ENCODE measurements at places on chromosomes 12 and 14.

- no peak for DNase-seq
Measured at GRCh38 chr14:65628664-65629063, 216.1 kb downstream of the FUT8 start.

GRCh38 chr12:56488041-56488955, at the start of gene GLS2:
TSS of gene GLS2 (minus strand) at chr12:56488161. CDS start at chr12:56488118, 43 bp downstream.
- DNase-seq: peak; percentile 70

DNA sequence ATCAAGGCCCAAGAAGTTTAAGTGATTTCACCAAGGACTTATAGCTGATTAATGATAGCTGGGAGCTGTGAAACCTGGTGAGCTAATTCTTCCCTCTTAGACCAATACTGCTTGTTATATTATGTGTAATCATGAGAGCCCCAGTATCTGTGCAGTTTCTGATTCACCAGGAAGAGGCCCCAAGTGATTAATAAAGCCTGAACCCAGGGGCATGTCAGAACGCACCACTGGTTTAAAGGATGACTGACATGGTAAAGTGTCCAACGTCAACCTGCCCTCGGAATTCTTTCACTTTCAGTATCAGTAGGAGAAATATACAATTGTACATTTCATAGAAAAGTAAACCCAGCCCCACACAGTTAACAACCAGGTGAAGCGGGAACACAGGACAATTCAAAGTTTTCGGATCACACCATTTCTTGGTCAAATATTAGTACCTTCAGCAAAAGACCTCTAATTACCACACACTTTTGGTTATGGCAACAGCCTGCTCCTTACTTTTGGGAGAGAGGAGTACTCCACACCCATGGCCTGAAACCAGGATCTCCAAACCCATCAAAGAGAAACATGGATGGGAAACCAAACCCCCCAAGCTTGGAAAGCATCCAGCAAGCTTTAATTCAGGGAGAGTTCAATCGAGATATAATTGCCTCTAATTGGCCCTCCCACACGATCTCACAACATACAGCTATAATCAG, 28.5 kb downstream of the TMCC3 start:
- peak; percentile 44 for DNase-seq

- no peak for DNase-seq
Measured at GRCh38 chr12:617304-617915, 45.8 kb downstream of the NINJ2 start.

DNA sequence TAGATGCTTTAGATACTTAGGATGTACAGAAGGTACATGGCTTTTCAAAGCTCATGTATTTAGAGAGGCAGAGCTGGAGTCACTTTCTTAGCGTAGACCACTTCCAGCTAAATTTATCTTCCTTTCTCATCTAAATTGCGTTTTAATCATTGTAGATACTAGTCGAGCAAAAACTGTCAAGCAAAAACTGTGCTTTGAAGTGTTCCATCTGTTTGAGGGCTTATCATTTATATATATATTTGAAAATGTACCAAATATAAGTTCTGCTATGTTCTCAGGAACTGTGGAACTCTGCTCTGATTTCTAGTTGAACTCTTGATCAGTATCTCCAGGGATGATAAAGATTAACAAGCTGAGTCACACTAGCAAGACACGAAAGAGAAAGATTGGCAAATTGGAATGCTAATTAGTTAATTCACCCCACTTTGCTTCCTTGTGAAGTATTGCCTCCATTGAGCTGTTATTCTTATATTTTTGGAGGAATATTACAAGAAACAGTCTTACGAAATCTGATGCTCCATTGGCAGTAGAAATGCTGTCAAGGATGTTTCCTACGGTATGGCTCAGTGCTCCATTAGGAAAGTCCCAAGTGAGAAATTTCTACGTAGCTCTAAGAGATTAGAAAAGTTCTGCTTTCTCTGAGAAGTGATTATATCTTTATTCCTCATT, 310.7 kb downstream of the AEBP2 start:
- DNase-seq: no peak

DNA sequence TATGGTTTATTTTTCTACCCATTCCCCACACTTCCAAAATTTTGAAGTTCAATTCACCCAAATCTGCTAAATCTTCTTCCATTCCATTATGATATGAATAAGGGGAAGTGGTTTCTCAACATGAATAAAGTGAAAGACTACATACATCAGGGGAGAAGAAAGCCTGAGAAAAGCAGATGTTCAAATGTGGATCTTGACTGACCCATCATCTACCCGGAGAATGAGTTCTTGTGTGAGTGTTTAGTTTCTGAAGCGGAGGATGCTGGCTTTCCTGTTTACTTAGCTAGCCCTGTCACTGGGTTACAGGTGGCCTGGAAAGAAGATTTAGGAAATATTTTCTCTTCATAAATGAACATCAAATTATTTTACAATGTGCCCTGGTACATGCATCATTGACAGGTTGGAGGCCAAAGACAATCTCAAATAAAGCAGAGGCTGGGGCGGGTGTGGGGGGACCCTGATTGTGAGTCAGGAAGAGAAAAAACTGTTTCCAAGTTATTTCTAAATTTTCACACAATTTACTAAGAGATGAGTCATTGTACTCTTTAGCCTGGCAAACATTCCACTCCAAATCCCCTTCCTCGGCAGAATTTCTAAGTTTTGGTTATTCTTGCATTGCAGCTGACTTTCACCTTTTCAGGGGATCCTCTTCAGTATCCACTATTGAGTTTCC, 135.6 kb downstream of the SLC25A21 start:
- DNase-seq: peak; percentile 45

GRCh38 chr12:107545737-107546353, 139.8 kb upstream of the PWP1 start:
- DNase-seq: no peak

- peak; percentile 23 for DNase-seq
Measured at GRCh38 chr12:120468325-120468820, 1.2 kb downstream of the SRSF9 start.
